ENCODE measurements at places on chromosomes 12 and 14. TPM values are rescaled to one million over a fixed set of nuclear protein-coding genes. Genes with fewer than 3 reads are reported as not detected.

GRCh38 chr12:64976131-64976530, 145.0 kb downstream of the WIF1 start:
- DNase-seq = no peak

The ANO2 gene
- total RNA-seq = not detected

- no peak for DNase-seq
Observed at GRCh38 chr12:26037615-26038220, 79.2 kb downstream of the RASSF8 start.

DNA sequence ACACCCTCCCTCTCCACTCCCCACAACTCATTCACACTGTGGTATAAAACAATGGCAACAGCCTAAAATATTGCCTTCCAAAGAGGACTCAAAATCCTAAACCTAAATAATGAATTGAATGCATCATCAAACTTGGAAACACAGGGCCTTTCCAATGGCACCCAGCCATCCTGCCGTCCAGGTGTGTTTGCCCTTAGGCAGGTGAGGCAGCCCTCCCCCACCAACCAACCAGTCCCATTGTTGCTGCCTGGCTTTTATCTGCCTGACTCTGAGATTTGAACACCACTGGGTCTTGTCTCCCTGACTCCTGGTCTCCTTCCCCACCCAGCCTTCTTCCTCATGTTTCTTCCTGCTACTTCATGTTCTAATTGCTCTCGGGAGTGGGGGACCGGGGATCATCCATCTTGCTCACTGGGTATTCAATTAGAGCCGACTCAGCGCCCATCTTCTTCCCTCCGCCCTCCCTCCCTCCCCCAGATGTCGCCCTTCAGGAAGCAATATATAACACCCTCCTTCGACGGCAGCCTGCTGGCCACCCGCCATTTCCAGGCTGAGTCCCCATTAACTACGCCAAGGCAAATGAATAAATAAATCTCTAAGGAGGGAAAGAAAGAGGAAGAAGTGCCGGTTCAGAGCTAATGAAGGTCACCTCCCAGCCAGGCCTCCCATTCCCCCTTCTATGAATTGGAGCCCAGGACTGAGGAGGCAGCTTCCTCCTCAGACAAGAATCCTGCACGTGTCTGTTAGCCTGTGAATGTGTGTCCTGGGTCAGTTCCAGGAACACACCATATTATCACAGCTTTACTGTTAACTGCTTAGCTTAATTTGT, 36.3 kb upstream of the NTF3 start:
- no peak for DNase-seq

DNA sequence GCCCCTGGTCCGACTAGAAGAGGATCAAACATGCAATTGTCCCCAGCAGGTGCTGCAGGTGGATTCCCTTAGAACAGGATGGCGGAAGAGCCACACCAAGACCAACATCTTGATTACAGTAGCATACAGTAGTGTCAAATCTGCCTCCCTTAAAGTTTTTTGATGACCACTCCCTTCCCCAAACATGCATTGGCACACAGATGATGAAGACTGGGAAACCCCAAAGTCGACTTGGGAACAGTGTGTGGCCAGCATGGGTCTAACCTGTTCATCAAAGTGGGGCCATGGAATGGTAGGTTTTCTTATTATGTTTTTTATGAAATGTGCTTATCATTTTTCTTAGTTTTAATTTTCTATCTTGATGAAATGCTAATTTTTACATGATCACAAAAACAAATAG, 8.8 kb downstream of the PLXNC1 start:
- DNase-seq = no peak

The ARHGAP5 gene
- 28.2 TPM for total RNA-seq

GRCh38 chr14:49363821-49364751, 222.1 kb downstream of the RPS29 start:
- DNase-seq = no peak

The RIPK3 gene
- total RNA-seq = 14.3 TPM

The FAM90A1 gene
- 0.36 TPM for total RNA-seq

The LRRK2 gene
- total RNA-seq = not detected

The RTL1 gene
- not detected for total RNA-seq

DNA sequence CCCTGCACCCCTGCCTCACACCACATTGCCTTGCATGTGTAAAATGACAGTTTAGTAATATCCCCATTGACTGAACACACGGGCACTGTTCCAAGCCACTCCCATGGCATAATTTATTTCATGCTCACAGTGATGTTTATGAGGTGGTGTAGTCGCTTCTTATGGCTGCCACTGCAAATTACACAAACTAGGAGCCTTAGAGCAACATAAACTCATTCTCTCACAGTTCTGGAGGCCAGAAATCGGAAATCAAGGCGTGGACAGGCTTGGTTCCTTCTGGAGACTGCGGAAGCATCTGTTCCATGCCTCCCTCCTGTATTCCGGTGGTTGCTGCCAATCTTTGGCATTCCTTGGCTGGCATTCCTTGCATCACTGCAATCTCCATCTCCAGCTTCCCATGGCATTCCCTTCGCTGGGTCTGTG, 97.3 kb downstream of the RIN3 start:
- no peak for DNase-seq

DNA sequence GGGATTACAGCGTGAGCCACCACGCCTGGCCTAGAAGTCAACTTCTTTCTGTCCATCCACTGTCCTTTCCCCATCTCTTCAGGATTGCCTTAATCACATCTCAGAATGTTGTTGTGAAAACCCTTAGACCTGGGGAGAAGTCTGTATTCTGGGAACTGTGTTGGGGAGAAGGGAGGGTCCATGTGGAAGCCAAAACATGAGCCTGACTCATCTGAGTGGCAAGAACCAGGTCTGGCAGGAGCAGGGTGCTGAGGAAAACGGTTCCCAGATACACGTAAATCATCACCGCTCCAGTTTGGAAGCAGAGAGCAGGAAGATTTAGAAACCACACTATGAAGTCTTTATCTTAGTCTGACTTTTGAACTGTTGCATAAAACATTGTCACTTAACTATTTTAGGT, 245.6 kb upstream of the RGS6 start:
- DNase-seq = no peak

GRCh38 chr12:52004042-52004648, 2.6 kb upstream of the TAMALIN start:
- no peak for DNase-seq

- peak; percentile 57 for DNase-seq
Observed at GRCh38 chr14:51828017-51828797, 32.2 kb upstream of the GNG2 start.

- DNase-seq = no peak
Observed at GRCh38 chr12:13206560-13206897, 10.0 kb downstream of the EMP1 start.

DNA sequence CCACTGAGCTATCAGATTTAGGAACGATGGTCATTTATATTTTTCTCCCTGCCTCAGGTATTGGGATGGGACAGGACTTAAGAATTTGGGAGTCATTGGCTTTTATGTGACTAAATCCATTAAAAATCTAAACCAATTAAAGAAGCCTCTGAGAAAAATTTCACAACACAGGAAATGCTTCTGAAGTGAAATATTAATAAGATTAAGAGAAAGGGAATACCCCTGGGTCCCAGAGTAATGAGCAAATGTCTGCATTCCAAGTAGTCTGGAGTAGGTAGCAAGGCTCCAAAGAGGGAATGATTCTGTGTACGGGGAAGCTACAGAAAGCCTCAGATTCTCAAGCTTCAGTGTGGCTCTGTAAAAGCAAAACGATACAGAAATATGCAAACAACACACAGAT, 707 bp upstream of the MED6 start:
- DNase-seq = no peak

DNA sequence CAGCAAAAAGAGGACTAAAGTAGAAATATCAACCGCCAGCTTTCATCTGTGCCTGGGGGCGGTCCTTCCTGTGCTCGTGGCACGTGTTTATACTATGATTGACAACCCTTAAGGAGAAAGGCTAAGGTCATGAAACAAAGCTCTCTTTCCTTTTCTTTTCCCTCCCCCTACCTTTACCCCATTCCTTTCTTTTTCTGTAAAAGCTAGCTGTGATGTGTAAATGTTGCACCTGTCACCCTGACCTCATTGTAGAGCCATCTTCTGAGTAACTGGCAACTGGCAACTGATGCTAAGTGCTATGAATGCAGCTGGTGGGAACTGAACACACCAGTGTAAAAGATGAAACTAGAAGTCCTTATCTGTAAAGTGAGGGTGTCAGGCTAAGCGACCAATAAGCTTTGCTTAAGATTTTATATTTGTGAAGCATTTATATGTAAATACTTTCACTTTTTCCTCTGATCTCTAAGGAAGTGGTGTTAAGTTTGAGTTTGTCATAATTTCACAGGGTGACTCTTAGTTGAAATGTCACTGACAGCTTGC, 102.8 kb upstream of the BCAT1 start:
- peak; percentile 50 for DNase-seq

The ANKRD33 gene
- not detected for total RNA-seq

GRCh38 chr12:132925597-132926414, 30.3 kb downstream of the ZNF605 start:
- no peak for DNase-seq

- DNase-seq = no peak
Observed at GRCh38 chr12:79959484-79959883, 24.6 kb upstream of the PPP1R12A start.

GRCh38 chr14:106235356-106236159, 709.2 kb downstream of the TMEM121 start:
- no peak for DNase-seq

- DNase-seq = no peak
Observed at GRCh38 chr14:68284834-68285233, 465.3 kb downstream of the RAD51B start.

The SOAT2 gene
- not detected for total RNA-seq

GRCh38 chr14:48331421-48331820, 656.0 kb upstream of the MDGA2 start:
- no peak for DNase-seq

GRCh38 chr14:77406718-77407117, 16.6 kb downstream of the NOXRED1 start:
- no peak for DNase-seq

The TAS2R19 gene
- 3.6 TPM for total RNA-seq

GRCh38 chr14:99802301-99803105, 9.3 kb downstream of the EML1 start:
- no peak for DNase-seq

The ACRBP gene
- total RNA-seq = 0.83 TPM

DNA sequence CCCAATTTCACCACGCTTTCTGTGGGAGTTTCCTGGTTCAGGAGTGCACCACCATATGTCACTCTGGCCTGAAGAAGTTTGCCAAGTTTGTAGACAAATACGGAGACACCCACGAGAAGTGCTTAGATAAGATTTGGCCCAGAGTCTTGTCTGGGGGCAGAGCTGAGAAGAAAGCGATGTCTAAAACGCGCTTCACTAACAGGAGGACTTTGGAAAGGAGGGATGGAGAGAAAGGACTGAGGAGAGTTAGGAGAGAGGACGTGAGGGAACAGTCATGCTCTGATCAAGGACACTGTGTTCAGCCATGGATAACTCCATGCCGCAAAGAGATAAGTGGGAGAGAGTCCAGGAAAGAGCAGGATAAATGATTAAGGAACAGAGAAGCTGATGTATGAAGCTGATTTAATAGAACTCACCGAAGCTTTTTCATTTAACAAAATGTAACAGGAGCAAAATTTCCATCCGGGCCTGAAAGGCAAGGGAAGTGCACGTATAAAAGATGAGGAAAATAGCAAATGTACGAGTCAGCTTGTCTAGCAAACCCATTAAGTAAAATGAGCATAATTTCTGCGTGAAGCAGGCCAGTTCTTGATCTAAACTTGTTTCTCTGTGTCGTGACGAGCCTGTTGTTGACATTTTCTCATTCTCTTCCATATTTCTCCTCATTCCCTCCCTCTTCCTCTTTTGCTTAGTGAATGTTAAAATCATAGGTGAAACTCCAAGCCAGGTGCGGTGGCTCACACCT, 23.4 kb upstream of the MAP3K9 start:
- DNase-seq = no peak

The ACVRL1 gene
- not detected for total RNA-seq

DNA sequence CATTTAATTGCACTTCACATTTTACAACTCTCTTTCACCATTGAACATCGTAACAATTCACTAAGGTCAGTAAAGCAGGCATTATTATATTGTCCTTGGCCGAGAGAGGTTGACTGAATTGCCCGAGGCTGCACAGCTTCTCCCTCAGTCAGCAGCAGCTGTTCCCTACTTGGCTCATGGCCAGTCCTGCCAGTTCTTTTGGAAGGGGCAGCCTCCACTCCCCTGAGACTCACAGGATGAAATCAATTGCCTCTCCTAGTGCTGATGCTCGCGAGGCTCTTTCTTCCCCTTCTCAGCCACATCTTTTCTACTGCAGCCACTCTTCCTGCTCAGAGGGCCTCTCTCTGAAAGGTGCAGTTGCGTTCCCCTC, 79.9 kb upstream of the KCNA1 start:
- DNase-seq = no peak

DNA sequence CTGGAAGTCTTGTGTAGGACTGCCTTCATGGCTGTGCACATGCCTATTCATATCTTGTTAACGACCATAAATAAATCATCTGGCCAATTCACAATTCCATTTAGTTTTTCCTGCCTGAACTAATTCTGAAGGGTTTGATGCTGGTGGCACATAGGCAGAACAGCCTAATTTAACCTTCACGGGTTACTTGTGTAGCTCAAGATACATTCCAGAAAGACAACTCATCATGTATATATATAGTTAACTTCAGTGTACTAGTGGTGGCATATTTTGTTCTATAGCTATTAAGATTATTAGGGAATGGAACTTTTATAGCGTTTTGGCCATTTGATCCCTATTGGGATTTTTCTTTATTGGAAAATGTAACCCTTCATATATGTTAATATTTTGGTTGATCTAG, 31.4 kb downstream of the CFAP54 start:
- DNase-seq = no peak

The RNASE4 gene
- 0.34 TPM for total RNA-seq

The TMTC2 gene
- total RNA-seq = 3.0 TPM

DNA sequence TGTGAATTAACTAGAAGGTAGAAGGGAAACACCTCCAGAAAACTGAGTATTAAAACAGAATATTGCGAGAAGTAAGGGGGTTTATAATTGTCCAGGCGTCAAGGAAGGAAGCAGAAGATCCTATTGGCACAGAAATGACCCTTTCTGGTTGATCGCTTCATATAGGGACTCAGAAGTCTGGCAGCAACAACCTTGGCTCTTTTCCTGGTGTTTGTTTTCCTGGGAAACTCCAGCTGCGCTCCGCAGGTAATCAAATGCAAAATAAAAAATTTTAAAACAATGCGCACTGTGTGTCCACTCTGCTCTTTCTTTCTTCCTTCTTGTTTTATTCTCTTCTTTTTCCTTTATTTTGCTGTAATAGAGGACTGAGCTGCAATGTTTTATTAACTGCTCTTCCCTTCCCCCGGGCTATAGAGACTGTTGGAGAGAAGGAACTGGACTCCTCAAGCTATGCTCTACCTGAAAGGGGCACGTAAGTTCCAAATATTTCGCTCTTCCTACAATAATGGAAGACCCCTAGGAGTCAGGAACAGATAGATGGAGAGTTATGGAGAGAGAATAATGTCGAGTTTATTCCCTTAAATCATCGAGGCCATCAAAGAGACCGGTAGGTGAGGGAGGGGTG, 737 bp downstream of the SPX start:
- DNase-seq = no peak

DNA sequence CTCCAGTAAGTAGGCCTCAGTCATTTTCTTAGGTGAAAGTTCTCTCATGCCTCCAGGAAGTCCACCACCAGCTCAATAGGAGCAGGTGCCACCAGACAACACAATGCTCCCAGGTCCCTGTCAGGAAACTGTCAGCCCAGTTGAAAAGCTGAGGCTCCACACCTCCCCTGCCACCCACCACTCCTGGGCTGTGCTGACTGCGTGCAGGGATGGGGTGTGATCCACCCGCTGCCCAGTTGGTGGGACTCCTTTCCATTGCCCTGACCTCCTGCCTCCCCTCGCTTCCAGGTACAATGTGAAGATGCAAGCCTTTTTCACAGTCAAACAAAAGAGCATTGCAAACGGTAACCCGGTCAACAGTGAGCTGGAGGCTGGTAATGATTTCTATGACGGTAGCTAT, 64.8 kb upstream of the RIN3 start:
- DNase-seq = no peak

Data from activated T-helper 1 cell treated with anti-CD3 and anti-CD28 coated beads, Interleukin-12 subunit alpha, Interleukin-12 subunit beta, Interleukin-2, Interleukin-4 antibody, amounts not matched to agents 30 ng/mL and 10 ng/mL and 1 ng/mL, durations not matched to agents 14 hours and 24 hours and 36 hours (primary cell).